ENCODE measurements at places on chromosomes 4 and X.

DNA sequence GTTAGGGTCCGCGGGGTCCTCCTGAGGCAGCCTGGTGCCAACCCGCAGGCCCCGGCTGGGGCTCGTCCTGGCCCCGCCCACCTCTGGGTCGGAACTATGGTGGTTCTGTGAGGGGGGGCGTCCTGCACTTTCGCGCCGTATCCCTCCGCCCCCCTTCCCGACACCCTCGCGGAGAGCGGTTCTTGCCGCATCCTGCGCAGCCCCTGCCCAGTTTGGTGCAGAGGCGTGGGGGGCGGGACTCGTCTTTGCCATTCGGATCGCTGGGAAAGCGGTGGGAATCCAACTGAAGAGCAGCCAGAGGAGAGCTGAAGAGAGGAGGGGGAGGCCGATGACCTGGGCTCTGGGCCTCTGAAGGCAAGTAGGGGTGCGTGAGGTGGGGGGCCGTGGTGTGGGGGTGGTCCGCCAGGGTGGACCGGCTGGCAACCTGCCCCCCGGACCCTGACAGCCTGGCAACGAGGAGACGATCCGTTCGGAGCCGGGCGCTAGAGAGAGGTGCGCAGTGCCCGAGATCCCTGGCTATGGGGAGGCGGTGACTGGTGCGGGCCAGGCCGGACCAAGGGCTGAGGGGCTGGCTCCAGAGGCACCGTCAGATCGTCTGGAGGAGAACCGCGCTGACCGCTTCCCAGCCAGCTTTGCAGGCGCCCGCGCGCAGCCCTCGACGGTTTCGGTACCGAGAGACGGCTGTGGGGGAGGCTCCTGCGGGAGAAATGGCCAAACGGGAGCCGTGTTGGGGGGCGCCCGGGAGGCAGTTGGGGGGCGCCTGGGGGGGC, at the start of gene GPRASP1:
GPRASP1 (plus strand) TSS at position 242 of the 770 bp plus-strand sequence. CDS start 2,431 bp downstream, outside the sequence.
- peak; percentile 9 for DNase-seq

GRCh38 chrX:7092543-7092942, 55.0 kb upstream of the STS start:
- no peak for DNase-seq

GRCh38 chr4:7421356-7422150, 13.2 kb downstream of the PSAPL1 start:
- DNase-seq = no peak

DNA sequence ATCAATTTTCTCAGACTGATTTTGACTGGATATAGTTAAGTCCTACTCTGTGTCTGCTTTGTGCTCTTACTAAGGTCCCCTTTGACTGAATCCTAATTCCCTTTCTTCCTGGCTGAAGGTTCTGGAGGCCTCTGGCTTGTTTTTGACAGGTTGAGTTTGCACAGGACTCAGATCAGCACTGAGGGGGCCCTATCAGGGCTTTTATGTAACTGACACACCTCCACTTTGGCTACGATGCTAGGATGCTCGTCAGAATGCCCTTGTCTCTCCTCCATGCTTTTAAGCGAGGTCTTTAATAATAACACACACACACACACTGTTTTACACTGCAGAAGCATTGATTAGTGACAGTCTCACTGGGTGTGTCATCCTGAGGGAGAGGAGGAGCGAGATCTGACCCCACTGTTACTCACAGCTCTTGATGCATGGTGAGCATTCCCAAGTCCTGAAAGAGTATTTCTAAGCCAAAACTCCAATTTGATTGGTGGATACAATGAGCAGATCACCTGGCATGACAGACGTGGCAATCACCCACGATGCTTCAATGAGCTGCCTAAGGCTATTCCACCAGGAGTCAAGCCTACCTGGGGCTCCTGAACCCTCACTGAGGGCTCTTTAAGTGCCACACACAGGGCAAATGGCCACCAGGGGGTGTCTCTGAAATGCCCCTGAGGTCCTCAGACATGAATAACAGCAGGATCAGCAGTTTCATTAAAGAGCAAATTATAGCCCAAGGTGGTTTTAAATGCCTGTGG, 130.4 kb upstream of the CPEB2 start:
- DNase-seq = no peak

DNA sequence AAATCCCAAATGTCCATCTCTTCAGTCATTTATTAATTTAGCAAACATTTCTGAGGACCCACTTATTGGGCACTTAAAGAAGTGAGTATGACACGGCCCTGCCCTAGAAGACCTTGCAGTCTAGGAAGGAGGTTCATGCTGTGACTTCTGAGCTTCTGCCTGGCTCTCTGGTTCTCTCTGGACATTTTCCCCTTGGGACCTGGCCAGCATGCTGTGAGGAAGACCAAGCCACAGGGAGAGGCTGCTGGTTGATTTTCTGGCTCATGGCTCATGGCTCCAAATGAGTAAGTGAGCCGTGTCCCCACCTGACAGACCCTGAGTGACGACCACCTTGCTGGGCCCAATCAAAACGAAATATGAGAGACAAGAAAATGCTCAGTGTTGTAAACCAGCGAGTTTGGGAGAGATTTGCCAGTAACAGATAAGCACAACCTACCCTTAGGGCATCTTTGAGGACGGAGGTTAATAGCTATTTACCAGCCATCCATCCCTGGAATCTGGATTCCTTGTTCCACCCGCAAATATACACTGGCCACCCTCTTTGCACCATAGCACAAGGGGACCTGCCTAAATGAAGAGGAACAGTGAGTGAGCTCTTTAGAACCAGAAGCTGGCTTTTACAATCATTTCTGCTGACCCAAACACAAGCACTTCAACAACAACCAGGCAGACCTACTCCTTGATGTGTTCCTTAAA, 876 bp downstream of the MPP1 start:
- DNase-seq = no peak

- DNase-seq = no peak
Measured at GRCh38 chr4:169604131-169604900, 8.1 kb downstream of the NEK1 start.

DNA sequence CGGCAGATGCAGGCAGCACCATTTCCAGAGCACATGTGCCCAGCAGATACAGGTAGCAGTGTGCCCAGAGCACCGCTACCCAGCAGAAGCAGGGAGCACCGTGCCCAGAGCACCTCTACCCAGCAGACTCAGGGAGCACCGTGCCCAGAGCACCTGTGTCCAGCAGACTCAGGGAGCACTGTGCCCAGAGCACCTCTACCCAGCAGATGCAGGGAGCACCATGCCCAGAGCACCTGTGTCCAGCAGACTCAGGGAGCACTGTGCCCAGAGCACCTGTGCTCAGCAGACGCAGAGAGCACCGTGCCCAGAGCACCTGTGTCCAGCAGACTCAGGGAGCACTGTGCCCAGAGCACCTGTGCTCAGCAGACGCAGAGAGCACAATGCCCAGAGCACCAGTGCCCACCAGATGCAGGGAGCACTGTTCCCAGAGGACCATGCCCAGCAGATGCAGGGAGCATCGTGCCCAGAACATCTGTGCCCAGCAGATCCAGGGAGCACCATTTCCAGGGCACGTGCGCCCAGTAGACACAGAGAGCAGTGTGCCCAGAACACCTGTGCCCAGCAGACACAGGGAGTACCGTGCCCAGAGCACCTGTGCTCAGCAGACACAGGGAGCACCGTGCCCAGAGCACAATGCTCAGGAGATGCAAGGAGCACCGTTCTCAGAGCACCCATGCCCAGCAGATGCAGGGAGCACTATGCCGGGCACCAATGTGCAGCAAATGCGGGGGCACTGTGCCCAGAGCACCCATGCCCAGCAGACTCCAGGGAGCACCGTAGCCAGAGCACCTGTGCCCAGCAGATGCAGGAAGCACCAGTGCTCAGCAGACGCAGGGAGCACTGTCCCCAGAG, 236.4 kb downstream of the DHRSX start:
- no peak for DNase-seq

GRCh38 chr4:161919442-161920220, 244.2 kb downstream of the FSTL5 start:
- no peak for DNase-seq

GRCh38 chr4:135282676-135283075, 1081.1 kb upstream of the PABPC4L start:
- DNase-seq = no peak

GRCh38 chr4:48796191-48796926, 16.3 kb upstream of the FRYL start:
- no peak for DNase-seq

GRCh38 chr4:122218762-122219161, 66.6 kb downstream of the BLTP1 start:
- DNase-seq = no peak

DNA sequence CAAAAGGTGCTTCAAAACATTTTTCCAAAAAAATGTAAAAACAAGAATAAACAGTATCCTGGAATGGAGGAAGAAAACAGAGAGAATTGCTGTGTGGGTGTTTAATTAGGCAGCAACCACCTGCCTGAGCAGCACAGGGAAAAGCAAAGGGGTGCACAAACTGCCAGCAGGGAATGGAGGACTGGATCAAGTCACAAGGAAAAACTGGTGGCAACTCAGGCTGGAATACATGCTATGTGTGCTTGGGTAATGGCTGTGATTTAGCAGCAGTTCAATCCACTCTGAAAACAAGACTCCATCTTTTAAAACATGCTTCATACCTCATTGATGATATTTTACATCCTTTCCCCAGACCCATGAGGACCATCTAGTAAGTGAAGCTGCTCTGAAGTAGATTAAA, 179.5 kb downstream of the HS6ST2 start:
- DNase-seq = no peak

DNA sequence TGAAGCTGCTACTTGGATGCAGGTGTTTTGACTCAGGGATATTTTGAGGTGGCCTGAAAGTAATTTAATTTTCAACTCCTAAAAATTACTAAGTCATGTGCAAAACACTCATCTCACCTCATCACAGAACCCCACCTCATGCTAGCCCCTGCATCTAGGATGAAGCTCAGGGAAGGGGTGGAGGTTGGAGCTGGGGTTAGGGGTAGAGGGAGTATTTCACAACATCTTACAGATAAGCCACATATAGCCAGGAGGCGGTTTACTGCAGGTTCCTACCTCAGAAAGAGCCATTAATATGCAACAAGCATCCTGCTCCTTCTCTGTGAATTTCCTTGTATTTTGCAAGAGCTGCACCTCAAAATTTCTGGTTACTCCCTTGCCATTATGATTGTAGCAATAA, 70.5 kb upstream of the TSPAN5 start:
- DNase-seq = no peak

- DNase-seq = no peak
Measured at GRCh38 chr4:56323327-56323726, 64.0 kb downstream of the AASDH start.

DNA sequence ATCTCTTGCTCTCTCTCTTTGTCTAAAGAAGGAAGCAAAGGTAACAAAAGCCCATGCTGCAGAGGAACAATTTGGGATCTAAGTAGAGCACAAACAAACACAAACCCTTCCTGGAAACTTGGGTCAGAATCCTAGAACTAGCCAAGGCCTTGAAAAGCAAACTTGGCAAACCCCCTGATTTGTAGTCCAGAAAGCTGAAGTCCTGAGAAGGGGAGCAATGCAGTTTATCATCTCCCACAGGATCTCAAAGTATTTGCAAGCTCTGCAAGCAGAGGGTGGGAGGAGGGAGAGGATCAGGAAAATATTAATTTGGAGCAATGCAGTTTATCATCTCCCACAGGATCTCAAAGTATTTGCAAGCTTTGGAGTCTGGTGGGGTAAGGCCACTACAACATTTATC, 379.5 kb upstream of the FGF13 start:
- DNase-seq = no peak

- DNase-seq = no peak
Measured at GRCh38 chr4:173057901-173058300, 110.7 kb upstream of the GALNT7 start.

DNA sequence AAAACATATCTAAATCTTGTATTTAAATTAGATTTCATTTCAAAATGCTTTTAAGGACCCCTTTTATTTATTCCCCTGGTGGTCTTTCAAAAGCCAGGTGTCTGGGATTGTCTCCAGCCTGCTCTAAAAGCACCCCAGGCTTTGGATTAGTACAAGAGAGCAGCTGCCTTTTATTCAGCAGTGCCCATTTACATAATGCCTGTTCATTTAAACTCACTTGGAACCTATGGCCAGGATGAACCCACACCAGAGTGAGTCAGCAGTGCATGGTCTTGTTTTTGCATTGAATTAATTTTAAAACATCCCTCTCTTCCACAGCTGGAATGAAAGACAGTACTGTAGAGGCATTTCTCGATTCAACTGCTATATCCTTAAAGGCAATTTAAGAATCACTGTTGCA, 64.1 kb upstream of the TENM3 start:
- DNase-seq = no peak

GRCh38 chrX:323721-324628, 5.4 kb upstream of the GTPBP6 start:
- DNase-seq = no peak

DNA sequence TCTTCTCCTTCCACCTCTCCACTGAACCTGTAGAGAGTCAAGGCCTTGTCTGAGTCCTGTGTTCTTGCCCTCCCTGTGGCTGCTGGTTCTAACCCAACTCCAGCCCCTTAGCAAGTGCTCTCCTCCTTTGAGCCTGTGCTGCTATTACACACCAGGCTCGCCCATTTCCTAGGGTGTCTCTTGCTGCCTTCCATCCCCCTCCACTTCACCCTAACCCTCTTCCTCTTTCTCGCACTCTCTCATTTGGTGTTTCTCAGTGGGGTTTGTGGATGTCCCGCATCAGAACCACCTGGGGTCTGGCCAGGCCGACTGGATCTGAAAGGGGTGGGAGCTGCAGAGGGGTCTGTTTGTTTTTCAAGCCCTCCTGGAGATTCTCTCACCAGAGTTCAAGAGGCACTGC, 156.7 kb downstream of the SPRY1 start:
- DNase-seq = no peak

DNA sequence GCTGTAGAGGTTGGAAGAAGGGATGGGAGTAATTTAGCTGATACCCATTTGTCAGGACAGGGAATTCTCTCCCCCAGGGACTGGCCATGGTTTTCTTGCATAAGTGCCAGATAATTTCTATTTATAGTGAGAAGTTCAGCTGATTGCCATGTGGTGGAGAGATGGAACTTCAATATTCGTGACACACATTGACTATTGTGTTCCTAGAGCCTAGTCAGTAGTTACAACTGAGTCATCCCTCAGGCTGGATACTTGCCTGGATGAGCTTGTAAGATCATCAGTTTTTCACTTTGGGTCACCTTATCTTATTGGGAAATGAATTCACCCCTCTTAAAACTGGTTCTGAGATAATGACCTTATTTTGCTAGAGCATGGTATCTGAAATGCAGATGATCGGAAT, 32.2 kb downstream of the CFAP299 start:
- DNase-seq = no peak

GRCh38 chrX:57677132-57677858, 2.8 kb downstream of the NLRP2B start:
- no peak for DNase-seq

DNA sequence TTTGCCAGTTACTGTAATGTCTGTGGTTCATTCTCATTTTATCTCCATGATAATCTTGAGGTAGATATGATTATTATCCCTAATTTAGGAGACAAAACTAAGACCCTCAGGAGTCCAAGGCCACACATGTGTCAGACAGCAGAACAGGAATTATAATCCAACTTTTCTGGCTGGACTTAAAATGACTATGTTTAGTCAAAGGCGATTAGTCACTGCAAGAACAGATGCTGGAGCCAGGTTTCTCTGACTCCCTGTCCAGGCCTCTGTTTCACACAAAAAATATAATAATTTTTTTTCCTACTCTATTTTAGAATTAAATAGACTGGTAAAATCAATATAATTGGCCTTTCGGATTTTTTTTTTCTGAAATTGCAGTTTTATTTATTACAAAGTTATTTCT, 56.7 kb upstream of the TMEM131L start:
- DNase-seq = no peak
